ENCODE measurements at places on chromosomes 3 and 15.

- no peak for DNase-seq
Measured at GRCh38 chr3:52222319-52223221, 2.9 kb downstream of the TLR9 start.

DNA sequence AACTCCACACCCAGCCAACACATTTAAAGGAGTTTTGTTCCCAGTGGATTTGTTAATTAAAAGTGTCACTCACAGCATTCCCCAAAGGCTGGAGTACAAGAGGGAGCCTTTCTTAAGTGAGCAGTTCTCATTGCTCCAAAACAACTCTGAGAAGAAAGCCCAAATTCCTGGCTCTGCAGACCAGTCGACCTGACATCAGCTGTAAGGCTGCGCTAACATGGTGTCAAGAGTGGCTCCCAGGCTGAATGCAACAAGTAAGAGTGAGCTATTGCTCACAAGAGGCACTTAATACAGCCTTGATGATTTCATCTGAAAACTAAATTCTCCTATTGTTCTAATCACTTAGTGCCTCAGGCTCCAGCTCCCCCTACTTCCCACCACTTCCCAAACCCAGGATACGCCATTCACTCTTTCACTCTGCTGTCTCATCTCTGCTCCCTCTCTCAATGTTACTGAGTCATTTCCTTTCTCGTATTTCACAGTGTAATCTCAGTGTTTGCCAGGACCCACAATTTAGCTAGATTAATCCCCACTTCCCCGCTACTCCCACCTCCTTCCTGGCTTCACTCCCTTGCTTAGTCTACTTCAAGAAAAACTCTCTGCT, 81.8 kb downstream of the WWTR1 start:
- DNase-seq, result no peak

DNA sequence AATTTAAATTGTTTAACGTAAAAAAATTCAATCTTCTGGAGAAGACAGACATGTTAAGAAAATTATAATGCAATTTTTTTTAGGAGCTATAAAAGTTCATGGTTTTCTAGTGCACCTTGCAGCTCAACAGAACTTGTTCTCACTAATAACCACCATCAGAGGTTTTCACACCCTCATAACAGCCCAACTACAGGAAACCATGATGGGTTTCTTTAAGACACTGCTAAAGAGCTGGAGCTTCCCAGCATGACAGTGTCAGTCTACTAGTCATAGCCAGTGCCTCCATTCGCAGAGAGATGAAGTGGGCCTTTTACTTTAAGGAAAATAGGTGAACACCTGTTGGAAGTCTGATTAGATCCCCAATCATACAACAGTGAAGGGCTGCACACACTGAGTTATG, 224.1 kb upstream of the TRIM42 start:
- no peak for DNase-seq

DNA sequence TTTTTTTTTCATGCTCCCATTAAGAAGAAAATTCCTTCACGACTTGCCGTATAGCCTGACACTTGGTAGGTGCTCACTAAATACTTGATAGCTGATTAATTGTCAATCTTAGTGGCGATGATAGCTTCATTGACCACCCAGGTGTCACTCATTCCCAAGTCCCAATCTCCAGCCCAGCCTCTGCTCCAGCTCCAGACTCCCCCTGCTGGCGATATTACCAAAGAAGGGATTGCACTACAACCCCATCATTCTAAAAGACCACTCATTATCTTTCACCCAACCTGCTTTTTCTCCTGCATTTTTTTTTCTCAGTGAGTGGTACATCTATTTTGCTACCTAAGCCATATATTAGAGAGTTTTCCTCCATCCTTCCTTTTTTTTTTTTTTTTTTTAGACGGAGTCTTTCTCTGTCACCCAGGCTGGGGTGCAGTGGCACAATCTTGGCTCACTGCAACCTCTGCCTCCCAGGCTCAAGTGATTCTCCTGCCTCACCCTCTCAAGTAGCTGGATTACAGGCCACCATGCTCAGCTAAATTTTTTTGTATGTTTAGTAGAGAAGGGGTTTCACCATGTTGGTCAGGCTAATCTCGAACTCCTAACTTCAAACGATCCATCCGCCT, 19.5 kb upstream of the COMMD2 start:
- DNase-seq, result no peak

GRCh38 chr3:178822722-178823121, 248.9 kb downstream of the ZMAT3 start:
- DNase-seq, result no peak

DNA sequence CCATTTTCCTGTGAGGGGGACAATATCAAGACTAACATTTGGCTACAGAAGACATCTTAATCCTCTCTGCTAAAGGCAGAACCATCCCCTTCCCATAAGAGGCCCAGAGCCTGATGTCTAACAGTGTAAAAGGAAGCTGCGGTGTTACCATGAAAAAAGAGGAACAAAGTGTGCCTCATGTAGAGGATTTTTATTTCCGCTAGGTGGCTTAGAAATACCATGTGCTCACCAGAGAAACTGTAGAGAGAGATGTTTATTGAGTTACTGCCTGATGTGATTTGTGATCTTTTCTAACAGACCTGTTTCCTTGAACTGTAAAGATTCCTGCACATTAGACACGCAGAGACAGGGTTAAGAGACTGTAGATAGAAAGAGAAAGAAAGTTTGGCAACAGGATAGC, 22.0 kb downstream of the OR5H15 start:
- no peak for DNase-seq

DNA sequence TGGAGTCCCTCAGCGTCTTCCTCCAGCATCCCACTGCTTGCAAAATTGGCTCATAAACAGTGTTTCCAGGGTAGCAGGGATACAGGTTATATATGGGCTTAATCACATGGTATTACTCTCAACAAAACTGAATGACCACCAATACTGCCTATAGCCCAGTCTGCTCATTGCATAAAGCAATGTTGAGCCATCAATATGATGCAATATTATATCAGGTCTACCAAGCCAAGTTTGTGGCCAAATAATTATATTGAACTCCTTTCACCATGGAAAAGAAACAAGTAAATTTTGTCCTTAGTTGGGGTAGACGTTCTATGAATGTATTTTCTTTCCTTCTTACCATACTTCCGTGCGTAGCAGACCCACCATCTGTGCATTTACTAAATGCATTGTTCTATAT, 652.3 kb downstream of the ROBO1 start:
- DNase-seq, result no peak

DNA sequence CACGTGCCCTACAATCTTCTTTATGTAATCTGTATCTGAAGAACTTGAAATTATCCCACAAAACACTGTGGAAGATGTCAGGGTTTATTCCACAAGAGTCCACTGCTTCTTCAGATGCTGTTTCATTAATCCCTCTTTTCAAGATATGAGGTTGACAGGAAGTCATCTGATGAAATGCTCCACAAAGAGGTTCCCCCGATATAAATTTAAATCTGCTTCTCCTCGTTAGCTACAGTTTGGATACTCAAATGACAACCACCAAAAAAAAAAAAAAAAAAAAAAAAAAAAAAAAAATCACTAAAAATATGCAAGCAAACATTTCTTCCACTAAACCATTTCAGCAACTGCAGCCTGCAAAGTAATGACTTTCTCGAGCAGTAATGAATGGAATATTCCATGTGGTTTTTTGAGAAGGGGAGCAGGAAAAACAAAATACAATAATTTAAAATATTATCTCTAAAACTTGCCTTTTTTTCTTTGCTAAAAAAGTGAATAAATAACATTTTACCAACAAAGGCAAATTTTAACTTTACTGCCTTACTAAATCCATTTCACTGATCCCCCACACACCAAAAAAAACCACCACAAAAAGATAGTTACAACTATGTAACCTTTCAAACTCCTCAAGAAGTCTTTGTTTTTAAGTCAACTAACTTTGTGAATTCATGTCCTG, 37.8 kb downstream of the DLG1 start:
- no peak for DNase-seq

DNA sequence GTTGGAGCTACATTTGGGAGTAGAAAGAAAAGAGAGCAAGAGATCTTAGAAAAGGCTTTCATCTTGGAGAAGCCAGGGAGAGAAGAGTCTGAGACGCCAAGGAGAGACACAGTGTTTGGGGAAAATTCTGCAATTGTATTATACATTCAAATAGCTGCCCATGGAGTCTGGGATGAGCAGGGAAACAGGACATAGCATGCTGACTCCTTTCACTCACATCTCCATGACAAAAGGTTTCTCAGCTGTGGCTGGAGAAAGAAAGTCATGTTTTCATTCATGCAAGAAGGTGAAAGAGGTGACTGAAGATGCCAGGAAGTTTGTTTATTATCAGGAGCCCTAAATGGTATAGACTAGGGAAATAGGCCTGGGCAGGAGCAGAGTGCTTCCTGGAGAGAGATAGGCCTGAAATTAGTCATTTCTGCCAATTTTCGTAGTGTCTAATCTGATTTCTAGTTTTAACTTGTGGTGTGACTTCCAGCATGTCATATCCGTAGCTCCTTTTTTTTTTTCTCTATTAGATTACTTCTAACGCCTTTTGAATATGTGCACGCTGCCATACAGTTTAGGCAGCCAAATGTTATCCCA, 34.1 kb downstream of the ACP3 start:
- DNase-seq, result no peak

Measured in stimulated activated CD4-positive, alpha-beta T cell treated with anti-CD3 and anti-CD28 coated beads, Interleukin-15, amount 100 ng/mL, for 1 hour (primary cell).